ENCODE measurements at places on chromosomes 2 and 18.

GRCh38 chr2:2286592-2286991, 44.5 kb downstream of the MYT1L start:
- DNase-seq: no peak

- DNase-seq: no peak
Measured at GRCh38 chr2:160326786-160327185, 126.7 kb upstream of the ITGB6 start.

- DNase-seq: no peak
Measured at GRCh38 chr2:48120112-48120511, 213.8 kb upstream of the FBXO11 start.

DNA sequence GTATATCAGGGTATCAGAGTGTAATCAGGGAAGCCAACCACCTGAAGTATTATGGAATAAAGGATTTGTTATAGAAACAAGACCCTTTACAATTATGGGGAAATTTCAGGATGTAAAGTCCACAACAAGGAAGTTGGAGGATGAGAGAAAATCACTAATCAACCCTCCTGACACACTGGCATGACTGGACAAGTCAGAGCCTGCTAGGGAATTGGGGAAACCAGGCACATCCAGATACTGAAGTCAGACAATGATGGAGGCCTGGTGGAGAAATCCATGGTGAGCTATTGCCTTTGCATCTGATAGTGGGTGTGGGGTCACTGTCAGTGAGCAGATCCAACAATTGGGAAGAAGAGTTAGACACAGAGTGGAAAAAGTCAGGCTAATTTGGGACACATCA, 158.8 kb upstream of the FBXO11 start:
- DNase-seq: no peak

DNA sequence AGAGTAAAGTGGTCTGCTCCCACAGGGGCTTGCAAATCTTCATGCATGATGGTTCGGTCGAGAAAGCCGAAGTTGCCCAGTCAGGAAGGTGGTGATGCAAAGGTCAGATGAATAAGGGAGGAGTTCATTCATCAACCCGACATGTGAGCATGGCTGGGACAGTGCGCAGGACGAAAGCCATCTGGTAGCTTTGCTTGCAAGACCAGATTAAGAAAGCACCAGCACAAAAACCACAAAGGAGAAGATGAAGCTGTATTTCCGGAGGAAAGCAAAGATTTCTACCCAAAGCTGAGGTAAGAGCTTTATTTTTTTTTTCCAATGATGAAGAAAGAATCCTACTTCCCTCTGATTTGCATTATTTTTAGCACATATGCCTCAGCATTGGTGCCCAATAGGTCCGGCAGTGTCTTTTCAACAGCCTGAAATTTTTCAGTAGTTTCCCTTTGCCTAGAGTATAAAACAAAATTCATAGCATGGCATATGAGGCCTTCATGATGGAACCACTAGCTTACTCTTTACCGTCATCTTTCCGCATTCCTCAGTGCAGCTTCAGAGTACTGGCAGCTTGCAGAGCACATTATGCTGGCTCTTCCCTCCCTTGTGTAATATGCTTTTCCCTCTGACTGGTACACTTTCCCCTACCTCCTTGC, 112.0 kb upstream of the THOC1 start:
- DNase-seq: peak; percentile 47

GRCh38 chr2:188291617-188292347, at the start of gene GULP1:
Gene GULP1, plus strand, starts transcription at chr2:188291874. Its CDS starts 185,829 bp downstream, at chr2:188477703.
- peak; percentile 85 for DNase-seq

GRCh38 chr2:39780825-39781600, 2.0 kb upstream of the THUMPD2 start:
- no peak for DNase-seq

- DNase-seq: peak; percentile 36
Measured at GRCh38 chr2:95053543-95053942, 28.0 kb downstream of the MAL start.

GRCh38 chr2:74003494-74004211, 18.9 kb downstream of the TET3 start:
- DNase-seq: no peak

- DNase-seq: no peak
Measured at GRCh38 chr2:127082974-127083373, 24.0 kb downstream of the BIN1 start.

GRCh38 chr2:205786976-205787375, 104.7 kb downstream of the NRP2 start:
- DNase-seq: no peak

GRCh38 chr2:45577441-45577840, 33.6 kb downstream of the SRBD1 start:
- DNase-seq: no peak

GRCh38 chr2:99153921-99154604, 679 bp downstream of the TSGA10 start:
- no peak for DNase-seq

DNA sequence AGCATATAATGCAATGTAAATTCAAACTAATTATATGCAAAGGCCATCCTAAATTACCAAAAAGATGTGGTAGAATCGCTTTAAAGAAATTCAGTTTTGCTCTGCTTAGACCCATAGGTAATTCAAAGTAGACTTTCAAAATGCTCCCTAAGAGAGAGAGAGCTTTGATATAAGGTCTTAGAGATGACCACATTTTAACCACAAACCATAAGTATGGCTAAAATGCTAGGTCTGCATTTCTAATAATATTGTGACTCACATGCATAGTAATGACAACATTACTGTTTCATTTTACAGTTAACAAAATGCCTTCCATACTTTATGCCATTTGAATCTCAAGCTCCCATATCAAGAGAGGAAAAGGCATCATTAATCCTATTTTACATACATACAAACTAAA, 144.5 kb downstream of the RAD51AP2 start:
- DNase-seq: no peak

GRCh38 chr2:236352761-236353593, 88.8 kb upstream of the ASB18 start:
- no peak for DNase-seq

GRCh38 chr2:186918495-186918894, 69.5 kb upstream of the ZSWIM2 start:
- DNase-seq: no peak

DNA sequence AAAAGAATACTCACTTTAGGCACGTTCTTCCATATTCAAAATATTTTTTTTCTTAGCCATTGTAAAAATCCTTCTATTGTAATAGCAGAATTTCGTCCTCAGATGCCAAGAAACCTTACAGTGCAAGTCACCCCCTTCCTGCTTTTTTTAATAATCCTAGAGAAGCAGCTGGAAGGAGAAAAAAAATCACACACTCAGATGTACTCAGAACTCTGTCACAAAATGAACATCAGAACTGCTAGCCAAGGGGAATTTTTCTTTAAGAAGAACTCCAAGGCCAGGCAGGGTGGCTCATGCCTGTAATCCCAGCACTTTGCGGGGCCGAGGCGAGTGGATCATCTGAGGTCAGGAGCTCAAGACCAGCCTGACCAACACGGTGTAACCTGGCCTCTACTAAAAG, 127.3 kb upstream of the SPATS2L start:
- no peak for DNase-seq

DNA sequence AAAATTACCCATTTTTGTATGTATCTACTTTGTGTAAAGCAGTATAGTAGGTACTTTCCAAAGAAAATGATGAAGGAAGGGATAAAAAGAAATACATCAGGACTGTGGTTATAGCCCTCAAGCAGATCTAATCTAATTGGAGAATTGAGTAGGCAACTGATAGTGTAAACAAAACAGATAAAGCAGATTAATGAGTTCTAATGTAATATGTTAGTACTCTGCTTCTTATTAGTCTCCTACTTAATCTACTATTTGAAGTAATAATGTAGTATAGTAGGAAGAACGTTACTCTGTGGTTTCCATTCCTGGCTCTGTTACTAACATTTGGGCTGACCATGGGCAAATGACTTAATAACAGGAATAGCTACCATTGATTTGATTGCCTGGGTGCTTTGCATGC, 250.7 kb downstream of the ARHGAP15 start:
- no peak for DNase-seq

- DNase-seq: no peak
Measured at GRCh38 chr2:120236316-120236715, 13.1 kb upstream of the TMEM185B start.

- no peak for DNase-seq
Measured at GRCh38 chr2:59339121-59339836, 1098.2 kb upstream of the FANCL start.

DNA sequence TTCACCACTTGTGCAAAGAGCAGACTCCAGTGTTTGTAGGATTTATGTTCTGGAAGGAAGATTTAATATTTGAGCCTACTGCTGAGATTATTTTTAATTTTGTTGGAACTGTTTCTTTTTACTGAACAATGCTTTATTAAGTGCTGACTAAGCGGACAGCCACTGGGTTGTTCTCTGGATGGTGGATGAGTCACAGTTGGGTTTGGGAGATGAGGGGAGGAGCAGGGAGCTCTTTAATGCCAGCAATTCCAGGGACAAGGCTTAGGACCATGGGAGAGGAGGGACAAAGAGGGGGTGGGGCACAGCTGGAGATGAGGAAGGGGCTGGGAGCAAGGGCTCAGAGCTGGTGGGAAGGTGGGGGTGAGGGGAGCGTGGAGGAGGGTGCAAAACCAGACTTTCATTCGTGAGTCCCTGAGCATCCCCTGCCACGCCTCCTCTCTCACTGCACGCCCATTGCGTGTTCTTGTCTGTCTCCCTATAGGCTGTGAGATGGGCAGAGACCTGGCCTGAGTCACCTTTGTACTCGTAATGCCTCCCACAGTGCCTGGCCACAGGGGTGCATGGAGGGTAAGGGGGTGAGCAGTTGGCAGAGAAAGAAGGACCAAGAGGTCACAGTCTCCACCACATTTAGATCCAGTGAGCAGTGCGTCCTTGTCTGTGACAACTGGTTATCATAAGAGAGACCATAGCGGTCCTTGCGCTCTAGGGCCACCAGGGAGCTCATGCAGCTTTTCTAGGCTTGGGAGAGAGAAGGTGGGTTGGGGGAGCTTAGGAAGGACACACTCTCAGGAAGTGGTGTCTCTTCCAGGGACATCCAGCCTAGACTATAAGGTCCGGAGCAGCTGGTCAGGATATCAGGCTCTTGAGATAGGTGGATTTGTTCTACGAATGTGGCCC, 18.4 kb downstream of the SLC4A3 start:
- no peak for DNase-seq

- DNase-seq: no peak
Measured at GRCh38 chr2:109392816-109393661, 220.7 kb downstream of the SEPTIN10 start.

DNA sequence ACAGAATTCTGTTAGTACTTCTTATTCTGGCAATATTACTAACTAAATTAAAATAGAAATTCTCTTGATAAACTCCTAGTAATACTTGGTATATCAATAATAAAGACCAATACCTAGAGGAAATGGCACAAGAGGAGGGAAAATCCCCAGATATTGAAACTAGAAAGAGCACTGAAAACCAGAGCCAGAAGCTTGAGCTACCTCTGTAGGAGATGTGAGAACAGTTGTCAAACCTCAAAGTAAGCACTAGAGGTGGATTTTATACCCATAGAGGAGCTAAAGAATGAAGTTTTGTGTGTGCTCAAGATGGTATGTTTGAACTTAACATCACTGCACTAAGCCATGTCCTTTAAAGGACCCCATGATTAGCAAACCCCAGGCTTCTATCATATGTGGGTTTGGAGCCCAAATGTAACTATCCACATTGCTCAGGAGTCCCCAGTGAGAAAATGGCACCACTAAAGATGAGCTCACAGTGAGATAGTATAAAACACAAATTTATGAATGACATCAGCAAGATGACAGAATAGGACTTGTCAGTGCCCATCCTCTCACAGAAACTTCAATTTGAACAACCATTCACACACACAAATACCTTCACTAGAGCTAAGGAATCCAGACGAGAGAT, 122.1 kb downstream of the PKP4 start:
- DNase-seq: no peak

GRCh38 chr18:58385472-58385871, 243.4 kb downstream of the ALPK2 start:
- no peak for DNase-seq

- no peak for DNase-seq
Measured at GRCh38 chr2:237754182-237754581, 44.4 kb upstream of the RBM44 start.

GRCh38 chr2:151766437-151767153, 32.3 kb upstream of the NEB start:
- no peak for DNase-seq

DNA sequence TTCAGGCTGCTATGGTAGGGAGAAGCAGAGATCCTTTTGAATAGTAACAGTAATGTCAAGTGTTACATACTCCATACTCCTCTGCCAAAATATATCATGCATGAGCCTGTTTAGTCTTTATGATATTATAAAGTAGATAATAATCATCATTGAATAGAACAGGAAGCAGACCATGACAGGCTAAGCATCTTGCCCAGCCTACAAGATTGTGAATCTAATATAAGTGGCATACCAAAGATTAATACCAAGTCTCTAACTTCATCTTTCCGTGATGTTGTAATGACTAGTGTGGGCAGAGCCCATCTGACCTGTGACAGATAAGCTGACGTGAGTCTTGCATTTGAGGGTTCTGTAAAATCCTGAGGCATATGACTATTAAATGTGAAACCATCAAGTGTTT, 13.1 kb downstream of the NDUFB3 start:
- DNase-seq: no peak

DNA sequence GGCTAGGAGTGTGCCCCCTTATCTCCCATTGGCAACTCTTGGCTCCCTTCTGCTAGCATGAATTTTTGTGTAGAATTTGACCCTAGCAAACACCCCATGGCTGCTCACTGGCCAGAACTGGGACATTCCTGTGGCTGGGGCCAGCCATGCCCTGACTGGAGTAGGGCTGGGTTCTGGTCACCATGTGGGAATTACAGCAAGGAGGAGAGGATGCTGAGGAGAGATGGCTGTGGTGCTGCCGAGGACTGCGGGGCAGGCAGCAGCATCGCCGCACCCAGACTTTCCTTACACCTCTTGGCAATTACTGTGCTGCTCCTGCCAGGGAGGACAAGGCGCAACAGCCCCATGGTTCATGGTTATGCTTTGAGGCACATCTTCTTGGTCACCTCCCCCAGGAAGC, 12.7 kb downstream of the KCNF1 start:
- DNase-seq: no peak

GRCh38 chr2:124325667-124326440, 300.8 kb downstream of the CNTNAP5 start:
- no peak for DNase-seq

- no peak for DNase-seq
Measured at GRCh38 chr2:197264332-197264731, 46.2 kb downstream of the ANKRD44 start.

GRCh38 chr2:137947032-137947727, 17.1 kb upstream of the HNMT start:
- no peak for DNase-seq

GRCh38 chr2:126802316-126802715, 96.4 kb upstream of the TEX51 start:
- DNase-seq: no peak

- no peak for DNase-seq
Measured at GRCh38 chr2:62722679-62723078, 17.2 kb downstream of the EHBP1 start.

DNA sequence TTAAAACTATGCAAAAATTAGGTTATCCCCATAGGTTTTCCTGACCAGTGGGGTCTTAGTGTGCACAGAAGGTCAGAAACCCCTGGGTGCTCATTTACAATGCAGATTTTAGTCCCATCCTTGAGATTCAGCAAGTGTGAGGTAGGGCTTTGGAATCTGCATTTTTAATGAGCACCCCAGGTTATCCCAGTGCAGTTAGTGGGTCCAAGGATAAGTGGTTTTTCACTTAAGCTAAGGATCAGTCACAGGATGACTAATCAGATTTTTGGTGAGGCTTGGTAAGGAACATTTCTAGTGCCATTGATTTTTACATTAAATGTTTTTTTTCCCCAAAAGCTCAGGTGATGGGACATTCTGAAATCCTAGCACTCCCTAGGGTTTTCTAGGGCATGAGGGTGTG, 50.7 kb upstream of the MGAT5 start:
- no peak for DNase-seq
